ENCODE measurements at places on chromosomes 12 and 14. TPM values are rescaled to one million over a fixed set of nuclear protein-coding genes. Genes with fewer than 3 reads are reported as not detected.

DNA sequence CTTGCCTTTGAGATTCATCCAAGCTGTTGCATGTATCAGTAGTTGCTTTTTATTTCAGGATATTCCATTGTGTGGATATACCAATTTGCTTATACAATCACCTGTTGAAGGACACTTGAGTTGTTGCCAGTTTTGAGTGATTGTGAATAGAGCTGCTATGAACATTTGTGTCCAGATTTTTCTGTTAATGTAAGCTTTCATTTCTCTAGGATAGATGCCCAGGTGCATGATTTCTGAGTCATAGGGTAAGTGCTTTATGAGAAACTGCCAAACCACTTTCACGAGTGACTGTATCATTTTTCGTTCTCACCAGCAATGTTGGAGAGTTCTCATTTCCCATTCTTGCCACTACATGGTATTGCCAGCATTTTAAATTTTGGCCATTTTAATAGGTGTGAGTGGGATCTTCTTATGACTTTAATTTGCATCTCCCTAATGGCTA is 434.6 kb upstream of the RGS6 start:
- no peak for DNase-seq

- no peak for DNase-seq
These were observed 3.2 kb downstream of the AGAP2 start for GRCh38 chr12:57735198-57735855.

DNA sequence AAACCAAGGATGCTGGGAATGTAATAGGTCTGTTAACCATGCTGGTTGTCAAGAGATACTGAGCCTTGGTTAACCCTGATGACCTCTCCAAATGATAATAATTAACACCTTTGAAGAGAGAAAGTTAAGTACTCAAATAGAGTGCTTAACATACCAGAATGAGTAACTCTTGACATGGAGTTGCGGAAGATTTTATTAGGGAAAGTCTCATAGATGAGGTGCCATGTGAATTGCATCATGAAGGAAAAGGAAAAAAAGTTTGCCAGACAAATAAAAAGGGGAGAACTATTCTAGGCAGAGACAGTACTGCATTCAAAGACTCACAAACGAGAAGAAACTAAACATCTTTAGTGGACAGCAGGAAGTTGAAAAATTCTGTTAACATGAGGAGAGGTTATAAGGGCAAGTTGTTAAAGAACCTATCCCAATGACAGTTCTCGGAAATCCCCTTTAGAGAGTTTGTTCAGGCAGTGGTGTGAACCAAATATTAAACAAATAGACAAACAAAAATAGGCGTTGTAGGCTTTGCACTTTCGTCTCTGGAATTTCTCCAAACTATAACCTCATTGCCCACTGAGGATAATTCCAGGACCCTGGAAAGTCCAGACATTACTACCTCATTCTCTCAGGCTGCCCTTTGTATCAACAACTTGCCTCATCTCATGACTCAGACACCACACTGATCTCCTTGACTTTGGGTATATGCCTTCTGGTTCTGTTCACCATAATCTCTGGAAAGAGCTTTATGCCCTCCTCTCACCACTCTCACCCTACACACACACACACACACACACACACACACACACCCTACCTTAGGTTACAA is 435.0 kb downstream of the GXYLT1 start:
- DNase-seq = no peak

GRCh38 chr14:79333198-79333546 is 878.1 kb downstream of the DIO2 start:
- DNase-seq = no peak

- no peak for DNase-seq
These were observed 45.2 kb downstream of the RDH12 start for GRCh38 chr14:67746927-67747326.

DNA sequence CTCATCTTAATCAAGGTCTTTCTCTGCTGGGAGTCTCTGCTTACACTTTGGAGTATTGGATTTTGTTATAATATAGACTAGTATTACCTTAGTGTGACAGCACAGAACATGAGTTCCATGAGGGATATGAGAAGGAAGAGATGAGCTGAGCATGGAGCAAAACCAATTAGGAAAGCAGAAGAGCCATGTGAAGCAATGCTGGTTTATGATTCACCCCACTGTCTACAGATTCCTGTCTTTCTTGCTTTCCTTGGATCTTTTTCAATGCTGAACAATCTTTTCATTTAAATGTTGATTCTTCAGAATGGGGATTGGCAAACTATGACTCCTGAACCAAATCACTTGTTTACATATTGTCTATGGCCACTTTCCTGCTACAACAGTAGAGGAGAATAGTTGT is 70.4 kb upstream of the KITLG start:
- no peak for DNase-seq

GRCh38 chr12:28879379-28879778 is 269.7 kb upstream of the FAR2 start:
- no peak for DNase-seq

GRCh38 chr12:91111366-91112325 is at the start of gene LUM:
LUM (minus strand) TSS chr12:91111494; CDS start chr12:91108979, 2,515 bp downstream.
- DNase-seq = no peak

DNA sequence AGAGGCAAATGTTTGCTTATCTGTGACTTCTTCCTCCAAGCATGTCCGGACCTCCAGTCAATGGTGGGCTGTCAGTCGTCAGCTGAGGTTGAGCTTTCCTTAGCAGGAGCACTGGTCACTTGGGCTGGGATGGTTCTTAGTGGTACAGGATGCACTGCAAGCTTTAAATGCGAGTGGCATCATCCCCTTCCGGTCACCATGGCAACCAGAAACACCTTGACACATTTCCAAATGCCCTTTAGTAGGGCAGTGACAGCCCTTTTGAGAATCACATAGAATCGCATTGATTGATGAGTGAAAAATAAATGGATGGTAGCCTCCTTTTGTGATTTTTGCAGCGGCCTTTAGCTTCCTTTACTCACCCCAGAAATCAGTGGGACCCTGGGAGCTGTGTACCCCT is 24.1 kb downstream of the NTF3 start:
- DNase-seq = no peak

GRCh38 chr12:121534495-121535148 is 46.2 kb downstream of the KDM2B start:
- no peak for DNase-seq

DNA sequence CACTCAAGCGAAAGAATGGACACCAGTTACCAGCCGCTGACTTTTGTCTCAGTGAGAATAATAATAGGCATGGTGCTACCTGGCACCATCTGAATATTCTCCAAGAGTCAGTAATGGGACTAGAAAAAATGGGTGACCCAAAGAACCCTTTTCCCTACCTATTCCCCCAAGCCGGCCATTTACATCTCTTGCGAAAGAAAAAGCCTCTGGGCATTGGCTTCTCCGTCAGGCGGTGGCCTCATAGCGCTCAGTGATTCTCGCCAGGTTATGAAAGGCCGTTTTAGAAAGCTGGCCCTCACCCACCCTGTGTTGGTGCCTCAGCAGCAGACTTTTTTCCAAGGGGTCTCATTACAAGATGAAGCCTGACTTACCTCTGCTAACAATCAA is 523 bp upstream of the SLC6A15 start:
- peak; percentile 7 for DNase-seq

- DNase-seq = no peak
These were observed 110.4 kb downstream of the ZFP36L1 start for GRCh38 chr14:68682166-68683103.

- no peak for DNase-seq
These were observed 2.1 kb downstream of the TSPAN11 start for GRCh38 chr12:30928356-30929244.

- no peak for DNase-seq
These were observed 1.5 kb upstream of the AGAP2 start for GRCh38 chr12:57739914-57740538.

DNA sequence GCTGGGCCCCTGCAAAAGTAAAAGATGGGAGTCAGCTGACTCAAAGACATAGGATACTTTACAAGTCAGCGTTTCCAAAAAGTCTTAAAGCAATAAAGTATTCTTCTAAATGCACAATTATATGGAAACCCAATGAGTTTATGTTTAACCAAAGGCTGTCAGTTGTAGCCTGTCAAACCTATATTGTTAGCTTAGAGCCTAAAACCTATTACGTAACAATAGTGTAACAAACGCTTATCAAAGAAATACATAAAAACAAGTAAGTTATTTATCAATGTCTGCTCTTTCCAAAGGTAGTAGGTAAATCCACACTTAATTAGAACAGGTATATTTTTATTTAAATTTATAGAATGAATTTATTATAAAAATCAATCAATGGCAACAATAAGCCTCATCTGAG is 15.9 kb upstream of the SOS2 start:
- DNase-seq = no peak

- DNase-seq = no peak
These were observed 212.8 kb downstream of the KIF21A start for GRCh38 chr12:39230086-39230485.

- DNase-seq = no peak
These were observed 15.8 kb downstream of the PCNX4 start for GRCh38 chr14:60107477-60107876.

GRCh38 chr12:102344691-102345090 is 135.7 kb downstream of the IGF1 start:
- no peak for DNase-seq

DNA sequence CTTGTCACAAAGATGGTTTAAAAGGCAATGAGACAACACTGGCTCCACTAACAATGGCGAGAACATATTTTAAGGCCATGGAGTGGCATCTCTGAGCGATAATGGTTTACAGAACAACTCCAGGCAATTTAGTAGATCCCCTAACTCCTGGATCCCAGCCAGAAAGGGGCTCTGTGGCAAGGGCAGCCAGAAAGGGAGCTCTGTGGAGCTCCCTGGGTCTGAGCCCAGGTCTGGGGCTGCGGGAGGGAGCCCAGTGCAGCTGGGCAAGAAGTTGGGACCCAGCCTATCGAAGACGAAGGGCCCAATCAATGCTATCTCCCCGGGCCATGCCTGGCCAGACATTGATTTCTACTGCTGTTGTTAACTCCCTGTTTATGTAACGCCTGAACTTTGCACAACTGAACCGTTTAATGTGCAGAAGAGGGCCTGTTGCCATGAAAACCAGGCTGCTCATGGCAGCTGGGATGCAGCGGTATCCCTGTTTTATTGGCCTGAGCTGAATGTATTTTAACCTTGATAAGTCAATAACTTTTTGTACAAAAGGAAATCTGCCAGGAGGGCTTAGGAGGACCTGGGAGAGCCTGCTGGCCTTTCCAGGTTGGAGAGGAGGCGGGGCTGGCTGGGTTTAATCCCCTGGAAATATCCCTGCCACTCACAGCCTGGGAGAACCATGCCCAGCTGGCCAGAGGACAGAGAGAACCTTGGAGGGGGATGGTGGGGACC is 6.7 kb upstream of the FAM222A start:
- DNase-seq = no peak

GRCh38 chr14:93150227-93151208 is 34.2 kb downstream of the MOAP1 start:
- DNase-seq = no peak

DNA sequence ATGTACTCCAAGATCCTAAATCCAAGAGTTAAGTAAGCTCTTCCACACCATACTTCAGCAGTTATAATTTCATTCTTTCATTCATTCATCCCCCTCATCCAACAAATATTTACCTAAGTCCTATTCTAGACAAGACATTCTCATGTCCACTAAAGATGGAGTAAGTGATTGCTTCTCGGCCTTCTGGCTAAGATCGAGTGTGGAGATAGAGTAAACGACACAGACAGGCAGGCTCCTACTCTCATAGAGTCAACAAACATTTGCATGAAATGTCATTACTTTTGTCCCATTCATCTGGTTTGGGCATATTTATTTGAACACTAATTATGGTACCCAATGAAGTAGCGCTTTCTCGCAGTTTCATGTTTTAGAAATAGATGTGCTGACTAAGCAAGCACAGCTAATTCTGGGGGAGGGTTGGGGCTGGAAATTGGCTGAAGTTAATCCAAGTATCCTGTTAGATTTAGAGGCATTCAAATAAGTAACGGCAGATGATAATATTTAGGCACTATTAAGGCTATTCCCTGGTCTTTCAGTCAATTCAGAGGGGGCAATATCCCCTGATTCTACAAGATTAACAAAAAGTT is 176.5 kb downstream of the CEP128 start:
- DNase-seq = no peak

DNA sequence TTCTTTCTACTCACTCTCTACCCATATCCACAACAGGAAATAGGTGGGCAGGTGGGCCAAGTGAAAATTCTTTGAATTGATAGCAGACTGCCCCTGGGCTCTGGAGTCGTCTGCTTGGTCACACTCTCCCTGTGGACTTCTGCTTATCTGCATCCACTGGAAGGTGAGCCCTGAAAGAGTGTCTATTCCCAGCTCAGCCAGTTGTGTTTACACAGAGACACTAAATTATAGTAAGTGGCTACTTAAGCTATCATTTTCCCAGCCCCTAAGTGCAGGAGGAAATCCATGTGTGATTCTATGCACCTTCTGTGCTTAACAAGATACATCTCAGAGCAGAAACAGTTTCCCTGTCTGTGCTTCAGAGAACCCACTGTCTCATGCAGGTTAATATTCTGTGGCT is 338.4 kb downstream of the FUT8 start:
- DNase-seq = no peak

- DNase-seq = no peak
These were observed 141.1 kb downstream of the PAWR start for GRCh38 chr12:79549531-79550271.

- DNase-seq = no peak
These were observed at the start of gene DTX1 for GRCh38 chr12:113056631-113057488. DTX1 (plus strand) TSS chr12:113056730; CDS start chr12:113058193, 1,463 bp downstream.

GRCh38 chr14:54338696-54339317 is 58.0 kb upstream of the CDKN3 start:
- peak; percentile 60 for DNase-seq

MYRFL gene
- total RNA-seq = 0.50 TPM

CCDC38 gene
- not detected for total RNA-seq

KCNA5 gene
- total RNA-seq = 2.9 TPM

FNTB gene
- total RNA-seq = 29.6 TPM

RERG gene
- 17.5 TPM for total RNA-seq

TAS2R8 gene
- total RNA-seq = 0.11 TPM

ADSS1 gene
- 5.3 TPM for total RNA-seq

RHOJ gene
- 18.6 TPM for total RNA-seq

CLEC4D gene
- 2.6 TPM for total RNA-seq

DHRS2 gene
- total RNA-seq = 1.2 TPM

KLHL33 gene
- 0.89 TPM for total RNA-seq

PAX9 gene
- total RNA-seq = 0.79 TPM

CPNE6 gene
- total RNA-seq = 1.7 TPM

All from spinal cord (tissue), 10 donors.